Aorta (tissue), 5 donors: ENCODE measurements at places on chromosomes 1 and 21. TPM values are rescaled to one million over a fixed set of nuclear protein-coding genes. Genes with fewer than 3 reads are reported as not detected.

PRR9 gene
- total RNA-seq: not detected

DNAJC28 gene
- 2.7 TPM for total RNA-seq

SELL gene
- 10.3 TPM for total RNA-seq

CELA2B gene
- total RNA-seq: 0.57 TPM

PRDM16 gene
- total RNA-seq: 61.9 TPM

COL8A2 gene
- total RNA-seq: 37.5 TPM

GRCh38 chr1:18241891-18242290, 134.3 kb downstream of the IGSF21 start:
- DNase-seq: no peak

GRCh38 chr1:170366980-170367379, 165.0 kb upstream of the GORAB start:
- no peak for DNase-seq

- no peak for DNase-seq
These were observed 4.1 kb downstream of the AXDND1 start for GRCh38 chr1:179369751-179370341.

DNA sequence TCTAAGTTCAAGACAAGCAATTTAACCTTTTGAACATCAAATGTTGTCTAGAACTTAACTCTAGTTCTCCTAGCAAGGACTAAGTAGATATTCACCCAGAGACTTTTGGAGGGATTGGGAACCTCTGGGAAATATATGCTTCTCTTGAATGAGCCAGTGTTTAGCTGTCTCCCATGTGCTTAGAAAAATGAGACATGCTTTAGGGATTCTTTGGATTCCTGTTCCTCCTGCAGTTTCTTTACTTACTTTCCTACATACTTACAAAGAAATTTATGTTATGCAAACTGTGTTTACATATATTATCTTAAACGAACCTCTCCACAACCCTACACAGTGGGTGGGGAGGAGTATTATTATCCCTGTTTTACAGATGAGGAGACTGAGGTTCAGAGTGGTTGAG, 39.2 kb downstream of the RNASEL start:
- no peak for DNase-seq

DNA sequence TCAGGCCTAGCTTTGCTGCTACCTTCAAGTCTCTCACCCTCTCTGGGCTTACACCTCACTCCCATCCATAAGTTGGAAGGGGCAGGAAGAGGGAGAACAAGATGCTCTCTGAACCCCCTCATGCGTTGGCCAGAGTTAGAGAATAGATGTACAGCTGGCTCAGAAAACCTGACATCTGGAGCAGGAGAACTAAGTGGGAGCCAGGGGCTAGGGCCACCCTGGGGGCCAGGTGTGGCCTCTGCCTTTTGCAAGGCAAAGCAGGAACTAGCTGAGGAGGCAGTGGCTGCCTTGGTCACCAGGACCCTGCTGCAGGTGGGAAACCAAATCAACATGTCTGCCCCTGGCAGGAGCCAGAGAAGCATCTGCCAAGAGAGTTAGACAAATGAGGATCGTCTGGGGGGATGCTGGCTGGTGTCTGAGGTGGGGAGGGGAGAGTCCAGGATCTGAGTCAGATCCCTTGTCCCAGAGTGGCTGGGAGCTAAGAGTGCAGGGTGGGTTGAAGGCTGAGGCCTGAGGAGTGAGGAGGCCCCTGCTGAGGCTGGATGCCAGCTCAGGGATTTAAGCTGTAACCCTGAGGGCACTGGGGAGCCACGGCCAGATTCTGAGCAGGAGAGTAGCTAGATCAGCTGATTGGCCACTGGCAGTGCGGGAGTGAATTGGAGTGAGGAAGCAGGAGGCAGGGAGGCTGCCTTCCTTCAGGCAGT, 115.0 kb downstream of the EPHB2 start:
- DNase-seq: peak; percentile 39

- DNase-seq: no peak
These were observed 36.3 kb upstream of the IL10 start for GRCh38 chr1:206808615-206809014.

- DNase-seq: no peak
These were observed 40.5 kb upstream of the SLC35F3 start for GRCh38 chr1:233863901-233864545.

GRCh38 chr1:78113156-78113916, 67.6 kb downstream of the GIPC2 start:
- DNase-seq: no peak

- no peak for DNase-seq
These were observed 20.9 kb downstream of the USP48 start for GRCh38 chr1:21762022-21762404.

GRCh38 chr1:233625510-233625981, 11.6 kb downstream of the KCNK1 start:
- DNase-seq: no peak

GRCh38 chr1:107449326-107449725, 308.5 kb downstream of the NTNG1 start:
- no peak for DNase-seq

DNA sequence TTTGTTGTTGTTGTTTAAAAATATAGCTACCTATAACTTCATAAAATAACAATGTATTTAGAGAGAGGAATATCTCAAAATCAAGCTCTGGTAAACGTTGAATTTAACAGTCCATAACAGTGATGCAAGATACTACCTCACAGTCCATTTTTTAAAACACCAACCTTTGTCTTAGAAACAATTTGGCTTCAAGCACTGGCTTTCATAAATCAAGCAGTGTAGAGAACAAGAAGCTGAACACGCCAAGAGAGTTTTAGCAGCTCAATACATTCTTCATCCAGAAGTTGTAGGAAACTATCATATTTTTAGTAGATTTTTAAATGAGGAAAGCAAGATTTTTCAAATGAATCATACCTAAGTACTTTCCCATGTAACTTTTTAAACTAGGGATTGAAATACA, 334.3 kb upstream of the ADAMTS5 start:
- no peak for DNase-seq
